GM23248 (cell line): ENCODE measurements at places on chromosomes 4 and X. TPM values are rescaled to one million over a fixed set of nuclear protein-coding genes. Genes with fewer than 3 reads are reported as not detected.
A peak's percentile ranks its signal among the peaks of the same experiment; 100 is the strongest.

Gene ADAMTS3
- 0.43 and 1.3 TPM in 2 replicates for total RNA-seq

Gene G3BP2
- 129 and 133 TPM in 2 replicates for total RNA-seq

Gene TCEAL2
- total RNA-seq = not detected in 2 replicates

Gene MEPE
- not detected in 2 replicates for total RNA-seq

Gene PPP1R2C
- not detected in 2 replicates for total RNA-seq

- peaks cover 8% of the 10 kb centered on the region; the same call in 1 of the 2 replicates for H3K4me1 ChIP-seq
- H3K4me3 ChIP-seq = no peak overlapping the region
- DNase-seq = no peak
- H3K27ac ChIP-seq = no peak overlapping the region
These were observed 101.7 kb downstream of the RAPGEF2 start for GRCh38 chr4:159204566-159204965.

- no peak for DNase-seq
- H3K27ac ChIP-seq = no peak overlapping the region
- no peaks in the 10 kb centered on the region for H3K27me3 ChIP-seq
- no peak overlapping the region for H3K4me3 ChIP-seq
- H3K4me1 ChIP-seq = no peaks in the 10 kb centered on the region
- no peaks in the 10 kb centered on the region for H3K36me3 ChIP-seq
These were observed 216.4 kb downstream of the CHIC2 start for GRCh38 chr4:53847965-53848364.

DNA sequence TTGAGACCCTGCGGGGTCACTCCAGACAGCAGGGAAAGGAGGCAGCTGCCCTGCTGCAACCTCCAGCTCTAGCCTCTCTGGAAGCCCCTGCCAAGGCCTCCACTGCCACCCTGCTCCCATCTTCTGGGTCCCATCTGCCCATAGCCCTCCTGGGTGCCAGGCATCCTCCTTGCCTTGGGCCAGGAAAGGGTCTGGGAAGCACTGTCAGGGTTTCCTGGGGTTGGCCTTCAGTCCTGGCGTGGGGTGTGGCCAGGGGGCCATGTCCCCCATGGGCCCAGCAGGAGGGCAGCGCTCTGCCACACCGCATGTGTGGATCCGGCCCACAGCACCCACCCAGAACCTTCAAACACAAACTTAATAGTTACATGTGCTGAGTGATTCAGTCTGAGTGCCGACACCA, 3.4 kb upstream of the CPLX1 start:
- H3K36me3 ChIP-seq = no peaks in the 10 kb centered on the region
- no peak overlapping the region for H3K4me3 ChIP-seq
- H3K4me1 ChIP-seq = no peaks in the 10 kb centered on the region
- DNase-seq = no peak
- no peak overlapping the region for H3K27ac ChIP-seq

GRCh38 chrX:136417806-136418205, 69.9 kb upstream of the BRS3 start:
- no peak for DNase-seq
- H3K4me3 ChIP-seq = no peak overlapping the region
- H3K27me3 ChIP-seq = no peaks in the 10 kb centered on the region
- no peak overlapping the region for H3K27ac ChIP-seq
- no peaks in the 10 kb centered on the region for H3K4me1 ChIP-seq

DNA sequence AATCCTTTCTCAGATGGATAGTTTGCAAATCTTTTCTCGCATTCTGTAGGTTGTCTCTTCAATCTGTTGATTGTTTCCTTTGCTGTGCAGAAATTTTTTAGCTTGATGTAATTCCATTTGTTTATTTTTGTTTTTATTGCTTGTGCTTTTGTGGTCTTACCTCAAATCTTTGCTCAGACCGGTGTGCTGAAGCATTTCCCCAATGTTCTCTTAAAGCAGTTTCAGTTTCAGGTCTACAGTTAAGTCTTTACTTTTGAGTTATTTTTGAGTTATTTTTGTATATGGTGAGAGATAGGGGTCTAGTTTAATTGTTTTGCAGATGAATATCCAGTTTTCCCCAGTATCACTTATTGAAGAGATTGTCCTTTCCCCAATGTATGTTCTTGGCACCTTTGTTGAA, 18.2 kb upstream of the SLC25A14 start:
- H3K4me3 ChIP-seq = no peak overlapping the region
- H3K27me3 ChIP-seq = peaks cover 4% of the 10 kb centered on the region; the same call in 1 of the 2 replicates
- no peak overlapping the region for H3K27ac ChIP-seq
- no peak for DNase-seq
- H3K36me3 ChIP-seq = no peaks in the 10 kb centered on the region

DNA sequence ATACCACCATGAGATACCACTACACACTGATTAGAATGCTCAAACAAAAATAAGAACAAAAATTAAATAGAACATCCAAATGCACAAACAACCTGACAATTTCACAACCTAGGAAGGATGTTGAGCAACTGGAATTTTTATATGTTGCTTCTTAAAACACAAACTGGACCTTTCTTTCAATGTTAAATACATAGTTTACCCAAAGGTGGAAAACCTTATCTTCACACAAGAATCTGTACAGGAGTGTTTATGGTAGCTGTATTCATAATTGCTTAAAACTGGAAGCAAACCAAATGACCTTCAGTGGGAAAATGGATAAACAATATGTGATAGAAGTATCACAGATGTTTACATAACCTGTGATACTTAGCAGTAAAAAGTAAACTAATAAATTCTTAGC, 573.8 kb downstream of the MAGEB5 start:
- no peaks in the 10 kb centered on the region for H3K27me3 ChIP-seq
- H3K36me3 ChIP-seq = no peaks in the 10 kb centered on the region
- H3K27ac ChIP-seq = no peak overlapping the region
- H3K4me1 ChIP-seq = no peaks in the 10 kb centered on the region

DNA sequence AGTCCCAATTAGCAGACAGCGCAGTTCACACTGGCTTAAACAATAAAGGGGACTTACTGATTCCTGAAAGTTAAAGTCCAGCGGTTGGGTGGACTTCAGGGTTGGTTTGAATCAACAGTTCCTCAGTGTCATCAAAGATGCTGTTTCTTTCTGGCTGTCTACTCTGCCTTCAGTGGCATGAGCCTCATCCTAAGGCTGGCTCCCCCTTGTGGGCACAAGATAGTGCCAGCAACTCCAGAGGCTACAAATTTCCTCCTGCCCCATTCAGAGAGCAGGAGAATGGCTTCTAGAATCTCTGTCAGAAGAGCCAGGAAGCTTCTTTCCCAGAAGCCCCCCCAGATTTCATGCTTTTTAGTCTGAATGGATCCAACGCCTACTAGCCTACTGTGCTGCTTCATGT, 82.4 kb upstream of the MTM1 start:
- no peak overlapping the region for H3K27ac ChIP-seq
- H3K4me3 ChIP-seq = no peak overlapping the region
- H3K36me3 ChIP-seq = no peaks in the 10 kb centered on the region
- H3K4me1 ChIP-seq = peaks cover 8% of the 10 kb centered on the region; the same call in 1 of the 2 replicates
- DNase-seq = peak; percentile 74

DNA sequence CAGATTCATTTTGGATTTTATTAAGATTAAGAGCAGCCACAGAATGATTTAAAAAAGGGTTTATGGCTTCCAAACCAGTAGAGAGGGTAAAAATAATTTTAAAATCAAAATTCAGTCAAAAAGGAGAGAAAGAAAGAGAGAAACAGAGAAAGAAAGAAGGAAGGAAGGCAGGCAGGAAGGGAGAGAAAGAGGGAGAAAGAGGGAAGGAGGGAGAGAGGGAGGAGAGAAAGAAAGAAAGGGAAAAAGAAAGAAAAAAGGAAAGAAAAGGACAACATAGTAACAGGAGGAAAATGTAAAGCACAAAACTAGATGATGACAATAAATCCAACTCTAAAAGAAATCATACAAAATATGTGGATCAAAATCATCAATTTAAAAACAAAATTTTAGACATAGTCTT, 79.6 kb upstream of the FRG1 start:
- DNase-seq = no peak
- no peaks in the 10 kb centered on the region for H3K36me3 ChIP-seq
- no peak overlapping the region for H3K4me3 ChIP-seq
- H3K4me1 ChIP-seq = no peaks in the 10 kb centered on the region
- no peaks in the 10 kb centered on the region for H3K27me3 ChIP-seq

DNA sequence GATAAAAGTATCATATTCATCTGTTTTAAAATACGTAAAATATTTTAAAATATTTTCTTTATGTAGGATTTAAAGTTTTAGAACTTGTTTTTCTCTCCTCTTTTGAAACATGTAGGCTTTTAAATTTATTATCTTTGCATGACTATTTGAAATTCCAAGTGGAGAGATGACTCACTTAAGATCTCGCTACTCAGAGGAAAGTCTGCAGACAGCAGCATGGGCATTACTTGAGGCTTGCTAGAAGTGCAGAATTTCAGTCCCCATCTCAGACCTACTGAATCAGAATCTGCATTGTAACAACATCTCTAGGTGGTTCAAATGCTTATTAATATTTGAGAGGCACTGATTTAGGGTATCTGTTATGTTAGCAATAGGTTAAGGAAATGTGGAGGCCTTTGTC, 225.7 kb upstream of the ARX start:
- H3K36me3 ChIP-seq = no peaks in the 10 kb centered on the region
- H3K27ac ChIP-seq = no peak overlapping the region

- no peak for DNase-seq
- no peaks in the 10 kb centered on the region for H3K27me3 ChIP-seq
- H3K4me1 ChIP-seq = no peaks in the 10 kb centered on the region
- no peaks in the 10 kb centered on the region for H3K36me3 ChIP-seq
- no peak overlapping the region for H3K4me3 ChIP-seq
These were observed 174.3 kb downstream of the ADGRL3 start for GRCh38 chr4:61374447-61374891.

DNA sequence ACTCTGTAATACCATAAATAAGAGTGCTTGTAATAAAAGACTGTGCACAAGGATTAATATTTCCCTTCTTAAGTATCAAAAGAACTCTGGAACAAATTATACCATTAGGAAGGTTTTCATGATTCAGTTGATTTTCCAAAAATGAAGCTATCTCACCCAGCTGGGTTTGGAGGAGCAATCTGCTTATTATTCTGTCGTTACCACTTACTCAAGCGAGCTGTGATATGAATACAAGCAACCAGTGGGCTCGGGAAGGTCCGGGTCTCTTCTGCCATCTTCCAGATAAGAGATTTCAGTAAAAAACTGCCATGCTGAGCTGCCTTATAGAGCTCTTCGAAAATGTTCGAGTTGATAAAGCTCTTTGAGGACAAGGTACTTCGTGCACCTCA, 15.3 kb downstream of the SMIM20 start:
- no peak overlapping the region for H3K27ac ChIP-seq
- peaks cover 20% of the 10 kb centered on the region for H3K4me1 ChIP-seq
- no peaks in the 10 kb centered on the region for H3K36me3 ChIP-seq
- H3K4me3 ChIP-seq = peak overlapping the region; percentile 36

DNA sequence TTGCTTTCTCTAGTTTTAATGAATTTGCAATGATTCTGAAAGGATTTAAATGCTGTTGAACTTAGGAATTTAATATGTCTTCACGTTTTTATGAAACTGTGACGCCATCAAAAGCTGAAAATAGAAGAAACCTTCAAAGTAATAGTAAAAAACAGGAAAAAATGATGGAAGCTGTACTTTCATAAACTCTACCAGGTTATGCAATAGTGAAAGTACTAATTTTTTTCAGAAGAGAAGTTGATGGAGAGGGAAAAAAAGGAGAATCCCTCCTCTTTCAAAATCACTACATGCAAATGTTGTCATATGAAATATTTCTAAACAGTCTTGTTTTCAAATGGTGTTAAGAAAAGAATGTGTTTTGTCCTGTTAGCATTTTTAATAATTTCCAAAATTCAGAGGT, 73.6 kb downstream of the ZNF330 start:
- H3K27me3 ChIP-seq = no peaks in the 10 kb centered on the region
- no peak overlapping the region for H3K4me3 ChIP-seq
- no peaks in the 10 kb centered on the region; the same call in 1 of the 2 replicates for H3K36me3 ChIP-seq
- H3K4me1 ChIP-seq = no peaks in the 10 kb centered on the region
- H3K27ac ChIP-seq = no peak overlapping the region
- DNase-seq = no peak

- DNase-seq = peak; percentile 65
- H3K27ac ChIP-seq = peak overlapping the region; percentile 65
- no peaks in the 10 kb centered on the region for H3K27me3 ChIP-seq
- H3K4me3 ChIP-seq = no peak overlapping the region
- no peaks in the 10 kb centered on the region for H3K36me3 ChIP-seq
These were observed 70.6 kb downstream of the AR start for GRCh38 chrX:67614423-67614822.

GRCh38 chr4:40506066-40506465, 123.6 kb downstream of the RBM47 start:
- no peaks in the 10 kb centered on the region for H3K27me3 ChIP-seq
- DNase-seq = no peak
- H3K36me3 ChIP-seq = no peaks in the 10 kb centered on the region
- no peak overlapping the region for H3K4me3 ChIP-seq
- peaks cover 12% of the 10 kb centered on the region; the same call in 1 of the 2 replicates for H3K4me1 ChIP-seq

DNA sequence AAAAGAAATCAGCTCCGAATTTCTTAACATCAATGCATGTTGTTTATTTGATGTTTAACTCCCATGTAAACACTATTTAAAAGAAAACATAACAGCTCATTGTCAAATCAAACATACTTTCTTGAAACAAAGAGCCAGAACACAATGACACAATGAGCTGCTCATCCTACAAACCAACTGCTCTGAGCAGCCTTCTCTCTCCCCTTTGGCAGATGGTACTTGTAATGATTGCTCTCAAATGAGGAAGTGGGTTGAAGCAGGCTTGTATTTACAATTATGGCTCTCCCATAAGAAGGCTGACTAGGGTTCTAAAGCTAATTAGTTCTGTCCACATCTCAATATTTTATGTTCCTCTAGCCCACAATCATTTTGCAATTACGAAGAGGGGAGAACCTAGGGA, 637.8 kb upstream of the ADGRL3 start:
- no peaks in the 10 kb centered on the region for H3K36me3 ChIP-seq
- H3K4me3 ChIP-seq = no peak overlapping the region
- no peaks in the 10 kb centered on the region for H3K4me1 ChIP-seq
- H3K27me3 ChIP-seq = no peaks in the 10 kb centered on the region

GRCh38 chr4:6425336-6425735, 47.1 kb downstream of the PPP2R2C start:
- no peak for DNase-seq
- no peak overlapping the region for H3K4me3 ChIP-seq
- no peaks in the 10 kb centered on the region for H3K4me1 ChIP-seq
- no peaks in the 10 kb centered on the region for H3K36me3 ChIP-seq
- peaks cover 7% of the 10 kb centered on the region for H3K27me3 ChIP-seq

- H3K4me3 ChIP-seq = no peak overlapping the region
- H3K27ac ChIP-seq = peak overlapping the region; percentile 96
- H3K4me1 ChIP-seq = peaks cover 22% of the 10 kb centered on the region
- no peaks in the 10 kb centered on the region for H3K27me3 ChIP-seq
- no peak for DNase-seq
These were observed 2.4 kb downstream of the SLC49A3 start for GRCh38 chr4:686413-687040.
